CD4-positive, alpha-beta T cell treated with Interleukin-6 at 100 ng/mL for 8 hours (primary cell): ENCODE measurements at places on chromosomes 1 and 21.

DNA sequence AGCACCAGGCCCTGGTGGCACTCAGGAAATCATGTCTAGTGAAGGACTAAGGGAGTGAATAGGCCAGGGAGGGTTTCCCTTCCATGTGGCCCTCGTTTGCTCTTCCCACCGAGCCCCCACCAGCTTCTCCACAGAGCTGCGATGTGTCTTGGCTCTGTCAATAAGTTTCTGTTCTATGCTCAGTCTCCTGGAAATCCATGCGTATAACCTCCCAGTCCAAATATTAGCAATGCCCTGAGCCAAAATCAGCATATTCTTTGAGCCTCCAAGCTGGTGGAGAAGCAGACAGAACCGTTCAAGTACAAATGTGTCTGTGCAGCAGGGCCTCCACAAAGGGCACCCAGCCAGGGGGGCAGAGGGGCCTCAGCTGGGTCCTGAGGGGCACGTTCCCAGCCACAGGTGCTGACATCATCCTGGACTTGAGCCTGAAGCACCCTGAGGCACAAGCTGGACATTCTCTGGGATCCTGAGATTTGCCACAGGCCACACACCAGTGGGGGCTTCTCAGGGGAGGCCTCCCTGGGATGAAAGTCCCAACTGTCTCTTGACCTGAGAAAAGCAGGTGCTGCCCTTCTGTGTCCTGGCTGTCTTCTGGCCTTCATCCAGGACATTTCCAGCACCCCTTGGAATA, 350.5 kb upstream of the VAMP3 start:
- no peak for DNase-seq

DNA sequence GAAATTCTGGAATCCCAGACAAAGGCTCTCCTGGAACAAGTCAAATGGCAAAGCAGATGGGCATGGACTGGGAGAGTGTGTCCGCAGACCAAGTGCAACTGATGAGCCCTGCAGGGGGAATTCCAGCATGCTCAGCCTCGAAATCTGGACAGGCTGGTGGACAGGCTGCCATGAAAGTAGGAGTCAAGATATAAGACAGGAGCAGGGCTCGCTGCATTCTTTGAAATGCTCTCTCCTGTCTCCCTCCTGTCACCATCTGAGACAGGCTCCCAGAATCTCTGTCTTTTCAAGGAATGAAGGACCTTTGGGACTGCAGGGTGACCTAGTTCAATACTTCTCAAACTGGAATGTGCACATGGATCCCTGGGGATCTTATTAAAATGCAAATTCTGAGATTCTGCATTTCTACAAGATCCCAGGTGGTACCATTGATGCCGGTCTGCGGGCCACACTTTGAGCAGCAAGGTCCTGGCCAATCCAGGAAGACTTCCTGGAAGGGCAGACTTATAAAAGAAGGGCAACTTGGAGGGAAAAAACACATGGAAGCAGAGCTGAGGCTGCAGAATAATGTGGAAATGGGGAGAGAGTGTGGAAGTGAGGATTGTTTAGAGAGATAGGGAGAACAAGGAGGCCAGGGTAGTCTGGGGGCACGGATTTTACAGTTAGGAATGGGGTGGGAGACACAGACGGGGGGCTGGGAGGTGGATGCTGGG, 29.8 kb downstream of the TNNT2 start:
- DNase-seq: no peak

DNA sequence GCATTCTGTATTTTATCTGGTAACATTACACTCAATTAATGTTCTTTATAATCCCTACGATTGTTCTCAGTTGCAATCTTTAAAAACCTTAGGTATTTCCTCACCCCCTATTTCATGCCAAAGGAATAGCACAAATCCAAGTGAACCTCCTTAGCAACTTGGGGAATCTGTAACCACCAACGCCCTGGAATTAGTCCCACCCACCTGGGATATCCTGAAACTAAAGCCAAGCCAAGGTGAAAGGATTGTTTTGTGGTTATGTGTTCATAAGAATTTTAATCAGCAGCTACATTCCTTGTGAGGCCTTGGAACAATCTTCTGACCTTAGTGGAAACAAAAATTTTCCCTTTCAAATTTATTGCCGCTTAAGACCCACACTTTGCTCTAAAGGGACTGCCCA, 908.7 kb downstream of the TTLL7 start:
- DNase-seq: no peak

GRCh38 chr1:190551638-190552037, 74.0 kb upstream of the BRINP3 start:
- DNase-seq: no peak

DNA sequence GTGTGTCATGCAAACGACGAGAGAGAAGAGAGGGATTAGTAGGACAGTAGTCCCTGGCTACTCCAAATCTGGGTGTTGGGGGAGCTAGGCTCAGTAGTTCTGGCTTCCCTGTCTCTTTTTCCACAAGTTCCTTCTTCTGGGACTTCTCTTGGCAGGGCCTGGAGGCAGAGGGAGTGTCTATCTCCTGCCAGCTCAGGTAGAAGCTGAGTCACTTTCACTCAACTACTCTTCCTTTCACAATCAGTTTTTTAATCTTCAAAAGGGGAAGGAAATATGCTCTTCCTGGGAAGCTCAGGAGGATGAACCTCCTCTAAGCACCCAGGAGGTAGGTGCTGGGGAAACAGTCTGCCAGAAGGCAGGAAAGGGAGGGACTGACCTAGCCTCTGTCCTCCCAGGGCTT, 35.2 kb upstream of the MAGOH start:
- no peak for DNase-seq

GRCh38 chr1:145828367-145829026, 4.5 kb downstream of the POLR3C start:
- DNase-seq: no peak

GRCh38 chr1:30895944-30896660, 12.5 kb downstream of the SDC3 start:
- DNase-seq: no peak

DNA sequence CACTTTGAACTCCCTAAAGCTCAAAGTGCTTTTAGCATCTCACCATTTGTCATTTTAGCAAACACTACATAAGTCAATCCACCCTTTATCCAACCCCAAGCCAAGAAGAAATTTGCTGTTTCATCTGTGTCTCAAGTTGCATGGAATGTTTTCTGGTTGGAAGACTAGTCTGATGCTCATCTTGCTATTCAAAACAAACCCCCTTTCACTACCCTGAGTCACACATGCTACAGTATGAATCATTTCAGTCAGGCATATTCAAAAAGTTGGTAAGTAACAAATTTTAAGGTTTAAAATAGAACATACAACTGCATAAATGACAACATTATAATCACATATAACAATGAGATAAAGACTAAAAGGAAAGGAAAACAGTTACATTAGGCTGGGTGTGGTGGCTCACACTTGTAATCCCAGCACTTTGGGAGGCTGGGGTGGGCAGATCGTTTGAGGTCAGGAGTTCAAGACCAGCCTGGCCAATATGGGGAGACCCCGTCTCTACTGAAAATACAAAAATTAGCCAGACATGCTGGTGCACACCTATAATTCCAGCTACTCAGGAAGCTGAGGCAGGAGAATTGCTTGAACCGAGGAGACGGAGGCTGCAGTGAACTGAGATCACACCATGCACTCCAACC, 38.7 kb downstream of the DSTYK start:
- no peak for DNase-seq

- no peak for DNase-seq
Observed at GRCh38 chr1:233796146-233796783, 108.2 kb upstream of the SLC35F3 start.

DNA sequence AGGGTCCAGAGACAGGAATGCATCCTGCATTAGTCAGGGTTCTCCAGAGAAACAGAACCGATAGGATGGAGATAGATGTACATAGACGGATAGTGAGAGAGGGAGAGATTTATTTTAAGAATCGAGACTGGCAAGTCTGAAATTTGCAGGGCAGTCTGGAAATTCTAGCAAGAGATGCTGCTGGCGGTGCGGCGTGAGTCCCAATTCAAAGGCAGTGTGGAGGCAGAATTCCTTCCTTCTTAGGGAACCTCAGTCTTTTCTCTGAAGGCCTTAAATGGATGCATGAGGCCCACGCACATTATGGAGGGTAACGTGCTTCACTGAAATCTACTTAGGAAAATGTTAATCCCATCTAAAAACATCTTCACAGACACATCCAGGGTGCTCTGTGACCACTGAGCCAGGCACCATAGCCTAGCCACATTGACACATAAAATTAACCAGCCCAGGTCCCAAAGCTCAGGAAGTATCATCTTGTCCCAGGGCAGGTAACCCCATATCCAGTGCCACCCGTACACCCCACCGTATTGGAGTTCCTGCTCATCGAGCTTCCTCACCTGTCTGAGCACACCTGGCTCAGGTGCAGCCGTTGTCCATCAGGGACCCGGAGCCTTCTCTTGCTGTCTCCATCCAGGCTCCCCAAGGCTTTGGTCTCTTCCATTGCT, 9.7 kb upstream of the PKNOX1 start:
- no peak for DNase-seq

- DNase-seq: no peak
Observed at GRCh38 chr1:204145033-204145504, 6.8 kb downstream of the ETNK2 start.

- no peak for DNase-seq
Observed at GRCh38 chr1:157748262-157748817, 28.6 kb downstream of the FCRL2 start.

GRCh38 chr1:114388432-114389003, 122.5 kb downstream of the TRIM33 start:
- DNase-seq: no peak

DNA sequence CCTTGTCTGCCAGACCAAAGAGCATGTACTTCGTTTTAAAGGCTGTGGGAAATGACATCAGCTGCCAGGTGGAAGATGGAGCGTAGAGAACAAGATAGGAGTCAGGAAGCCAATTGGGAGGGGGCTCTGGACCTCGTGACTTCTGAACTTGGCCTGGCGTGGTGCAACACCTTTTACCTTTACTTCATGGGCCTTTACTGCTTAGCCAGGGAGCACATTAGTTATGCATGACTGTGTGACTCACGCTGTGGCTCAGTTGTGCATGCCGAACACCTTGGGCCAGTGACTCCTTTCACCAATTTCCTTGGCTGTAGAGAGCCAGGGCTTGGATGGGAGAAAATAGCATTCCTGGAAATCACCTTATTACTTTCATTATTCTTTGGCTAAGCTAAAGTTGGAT, 7.2 kb downstream of the XCL1 start:
- no peak for DNase-seq

DNA sequence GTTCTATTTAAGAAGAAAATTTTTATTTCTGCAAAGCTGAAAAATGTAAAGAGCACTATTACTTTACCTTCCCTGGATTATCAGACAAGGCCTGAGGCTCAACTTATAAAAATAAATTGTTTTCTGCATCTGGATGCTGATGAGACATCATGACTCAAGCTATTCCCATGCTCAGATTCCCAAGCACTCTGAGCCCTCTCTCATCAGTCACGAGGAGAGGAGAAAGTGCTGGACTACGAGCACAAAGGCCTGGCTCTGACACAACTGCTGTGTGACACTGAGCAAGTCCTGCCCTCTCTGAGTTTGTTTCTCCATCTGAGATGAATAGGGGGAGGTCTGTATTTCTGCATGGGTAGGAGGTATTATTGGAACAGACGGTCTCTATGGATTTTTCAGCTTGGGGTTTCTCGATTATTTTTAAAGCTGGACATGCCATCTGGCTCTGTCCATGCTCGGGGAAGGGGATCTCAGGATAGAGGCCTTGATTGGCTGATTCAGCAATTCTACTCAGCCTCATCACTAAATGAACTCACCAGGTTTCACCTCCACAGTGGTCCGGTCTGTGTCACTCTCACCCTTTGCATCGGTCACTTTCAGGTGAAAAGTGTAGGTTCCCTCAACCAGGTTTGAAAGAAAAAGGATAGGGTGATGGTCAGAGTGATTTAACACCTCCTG, 107.7 kb downstream of the KIAA0319L start:
- no peak for DNase-seq

DNA sequence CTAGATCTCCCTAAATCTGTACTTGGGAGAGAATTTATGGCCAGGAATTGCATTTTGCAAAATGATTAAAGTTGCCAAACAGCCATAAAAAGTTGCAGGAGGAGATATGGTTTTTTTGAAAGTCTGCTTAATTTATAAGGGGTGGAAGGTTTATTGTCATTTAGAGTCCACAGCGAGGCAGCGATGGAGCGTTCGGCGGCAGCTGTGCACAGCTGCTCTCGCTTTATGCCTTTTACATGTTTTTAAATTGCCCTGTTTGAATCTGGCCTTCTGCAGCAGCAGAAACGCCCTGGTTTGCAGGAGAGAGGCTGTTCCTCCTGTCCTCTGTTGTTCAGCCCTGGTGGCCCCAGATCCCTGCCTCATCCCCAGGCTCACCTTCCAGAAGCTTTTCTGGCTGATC, 144.9 kb upstream of the POU3F1 start:
- no peak for DNase-seq
